ENCODE measurements at places on chromosomes 3 and 15.

DNA sequence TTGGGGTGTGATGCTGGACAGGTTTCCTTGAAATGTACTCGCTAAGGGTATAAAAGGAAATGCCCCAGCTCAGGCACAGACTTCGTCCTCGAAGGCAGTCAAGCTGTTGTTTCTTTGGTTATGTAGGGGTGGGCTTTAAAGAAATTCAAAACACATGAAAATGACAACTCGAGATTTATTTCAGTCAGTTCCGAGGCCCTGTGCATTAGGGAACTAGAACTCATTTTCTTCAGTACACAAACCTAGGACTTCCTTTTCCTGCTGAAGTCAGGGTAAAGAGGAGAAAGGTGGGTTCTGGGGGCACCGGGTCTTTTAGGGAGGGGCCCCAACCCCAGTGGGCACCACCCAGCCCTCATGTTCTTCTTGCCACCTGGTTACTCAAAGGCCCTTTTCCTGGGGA, 7.7 kb downstream of the CCR9 start:
- DNase-seq = no peak

- no peak for DNase-seq
These were observed 152.9 kb upstream of the TGFBR2 start for GRCh38 chr3:30453360-30454039.

DNA sequence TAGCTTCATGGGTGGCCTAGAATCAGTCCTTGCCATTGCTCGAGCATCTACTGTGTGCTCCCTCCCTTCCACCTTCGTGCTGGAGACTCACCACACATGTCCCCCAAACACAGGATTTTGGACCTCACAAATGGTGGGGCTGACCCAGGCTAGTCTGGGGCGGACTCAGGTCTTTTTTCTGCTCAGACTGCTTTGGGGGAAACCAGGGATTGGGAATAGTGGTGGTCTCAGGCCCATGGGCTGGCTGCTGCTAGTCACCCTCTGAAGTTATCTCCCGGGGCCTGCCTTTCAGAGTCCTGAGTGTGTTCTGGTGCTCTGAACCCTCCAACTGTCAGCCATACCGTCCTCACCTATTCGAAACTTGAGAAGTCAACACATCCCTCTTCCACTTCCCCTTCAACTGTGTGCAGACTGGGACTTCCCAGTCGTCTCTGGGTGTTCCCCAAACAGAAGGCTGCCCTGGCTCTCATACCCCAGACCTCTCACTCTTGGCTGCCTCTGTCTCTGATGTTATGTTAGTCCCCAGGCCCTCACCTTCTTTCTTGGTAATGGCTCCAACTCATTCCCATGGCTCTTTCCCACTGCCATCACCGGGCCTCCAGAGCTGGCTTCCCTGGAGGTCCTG, 46.0 kb downstream of the PPCDC start:
- DNase-seq = no peak

DNA sequence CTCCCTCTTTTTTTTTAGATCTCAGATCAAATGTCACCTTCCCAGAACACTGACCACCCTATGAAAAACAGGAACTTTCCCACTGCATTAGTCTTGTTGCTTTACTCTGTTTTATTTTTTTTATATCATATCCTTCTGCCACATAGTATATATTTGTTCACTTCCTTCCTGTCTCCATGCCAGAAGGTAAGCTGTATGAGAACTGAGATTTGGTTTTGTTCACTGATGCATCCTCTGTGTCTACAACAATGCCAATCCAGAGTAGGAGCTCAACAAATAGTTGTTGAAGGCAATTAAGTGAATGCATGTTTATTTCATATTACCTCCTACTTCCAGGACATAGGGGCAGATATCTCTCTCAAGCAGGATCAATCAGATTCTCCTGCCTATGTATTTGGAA, 114.4 kb downstream of the TPRG1 start:
- no peak for DNase-seq

DNA sequence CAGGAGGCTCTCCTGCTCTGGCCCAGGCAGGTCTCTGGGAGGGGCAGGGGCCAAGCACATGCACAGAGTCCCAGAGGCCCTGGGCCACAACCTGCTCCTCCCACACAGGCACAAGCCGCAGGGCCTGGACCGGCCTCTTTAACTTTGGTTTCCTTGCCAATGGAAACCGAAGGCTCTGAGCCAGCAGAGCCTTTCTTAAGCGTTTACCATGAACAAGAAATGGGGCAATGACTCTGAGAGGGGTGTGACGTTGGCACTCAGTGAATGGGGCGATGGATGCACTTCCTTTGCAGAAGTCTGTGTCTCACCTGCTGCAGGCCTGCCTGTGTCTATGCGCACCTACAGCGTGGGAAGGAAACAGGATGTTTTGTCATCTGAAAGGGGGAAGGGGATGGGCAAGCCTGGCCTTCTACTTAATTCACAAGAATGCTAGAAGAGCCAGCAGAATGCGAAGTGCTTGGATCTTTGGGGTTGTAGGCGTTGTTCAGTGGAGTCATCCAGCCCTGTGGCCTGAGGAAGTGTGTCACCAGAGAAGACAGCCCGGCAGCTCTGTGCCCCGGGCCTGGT, 41.8 kb downstream of the IFT122 start:
- peak; percentile 77 for DNase-seq

DNA sequence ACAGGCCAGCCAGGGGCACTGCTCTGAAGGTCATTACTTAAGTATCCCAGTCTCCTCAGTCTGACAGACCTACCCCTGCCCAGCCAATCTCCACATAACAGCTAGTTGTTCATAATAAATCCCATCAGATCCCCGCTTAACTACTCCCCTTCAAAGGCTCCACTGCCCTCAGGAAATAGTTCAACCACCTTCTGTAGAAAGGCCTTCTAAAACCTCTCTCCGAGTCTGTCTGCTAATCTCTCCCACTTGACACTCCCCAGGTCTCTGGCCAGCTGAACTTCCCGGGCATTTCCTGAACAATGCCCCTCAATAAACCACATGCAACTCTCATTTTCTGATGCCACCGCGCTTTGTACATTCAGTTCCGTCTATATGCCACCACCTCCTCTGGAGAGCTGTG, 6.0 kb downstream of the PRC1 start:
- DNase-seq = no peak

DNA sequence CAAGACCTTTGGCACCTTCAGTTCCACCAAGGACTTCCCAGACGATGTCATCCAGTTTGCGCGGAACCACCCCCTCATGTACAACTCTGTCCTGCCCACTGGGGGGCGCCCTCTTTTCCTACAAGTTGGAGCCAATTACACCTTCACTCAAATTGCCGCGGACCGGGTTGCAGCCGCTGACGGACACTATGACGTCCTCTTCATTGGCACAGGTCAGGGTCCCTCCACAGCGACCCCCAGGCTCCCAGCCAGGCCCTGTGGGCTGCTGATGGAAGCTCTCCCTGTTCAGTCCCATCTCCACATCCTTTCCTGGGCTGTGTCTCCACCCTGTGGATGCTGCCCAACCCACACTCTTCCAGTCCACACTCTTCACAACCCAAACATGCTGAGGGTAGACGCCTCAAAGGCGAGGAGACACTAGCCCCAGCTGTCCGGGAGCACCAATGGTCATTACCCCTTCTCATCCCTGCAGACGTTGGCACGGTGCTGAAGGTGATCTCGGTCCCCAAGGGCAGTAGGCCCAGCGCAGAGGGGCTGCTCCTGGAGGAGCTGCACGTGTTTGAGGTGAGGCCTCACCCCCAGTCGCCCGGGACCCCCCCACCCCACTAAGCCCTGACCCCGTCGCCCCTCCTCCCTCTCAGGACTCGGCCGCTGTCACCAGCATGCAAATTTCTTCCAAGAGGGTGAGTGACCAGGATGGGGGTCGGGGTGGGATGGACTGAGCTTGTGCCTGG, 4.3 kb upstream of the LSMEM2 start:
- DNase-seq = no peak

DNA sequence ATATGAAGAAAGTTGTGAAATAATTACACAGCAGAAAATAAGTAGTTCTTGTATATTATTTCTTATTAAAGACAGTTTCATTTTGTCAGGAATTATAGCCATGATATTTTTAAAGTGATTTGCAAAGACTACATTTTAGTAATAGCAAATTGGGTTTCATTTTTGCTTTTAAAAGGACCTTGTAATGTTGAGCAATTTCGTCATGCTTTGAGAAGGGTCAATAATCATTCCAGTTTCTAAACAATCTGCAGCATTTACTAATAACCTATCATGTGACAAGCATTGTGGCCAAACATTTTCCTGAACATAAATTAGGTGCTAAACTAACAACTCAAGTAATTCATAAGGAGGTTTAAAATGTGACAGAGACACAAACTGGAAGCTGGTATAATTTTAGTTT, 214.4 kb upstream of the CBLB start:
- no peak for DNase-seq

GRCh38 chr3:5423523-5423922, 236.0 kb downstream of the EDEM1 start:
- no peak for DNase-seq

DNA sequence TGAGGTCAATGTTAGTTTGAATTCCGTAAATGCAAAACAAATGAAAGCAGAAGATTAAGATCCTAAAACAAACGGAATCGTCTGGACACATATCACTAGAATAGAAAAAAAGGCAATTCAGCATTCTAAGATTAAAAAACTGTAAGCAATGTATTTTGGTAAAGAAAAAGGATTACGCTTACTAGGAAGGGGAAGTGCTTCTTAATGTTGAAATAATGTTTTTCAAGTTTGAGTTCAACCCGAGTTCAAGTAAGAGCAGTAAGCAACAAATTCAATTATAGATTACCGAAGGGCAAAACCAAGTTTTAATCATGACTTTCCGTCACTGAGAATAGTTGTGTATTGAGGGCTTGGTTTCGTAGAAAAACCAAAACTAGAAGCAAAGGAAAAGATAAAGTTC, 637 bp downstream of the CIP2A start:
- no peak for DNase-seq

- DNase-seq = no peak
These were observed 84.5 kb upstream of the HERC1 start for GRCh38 chr15:63918317-63918672.

DNA sequence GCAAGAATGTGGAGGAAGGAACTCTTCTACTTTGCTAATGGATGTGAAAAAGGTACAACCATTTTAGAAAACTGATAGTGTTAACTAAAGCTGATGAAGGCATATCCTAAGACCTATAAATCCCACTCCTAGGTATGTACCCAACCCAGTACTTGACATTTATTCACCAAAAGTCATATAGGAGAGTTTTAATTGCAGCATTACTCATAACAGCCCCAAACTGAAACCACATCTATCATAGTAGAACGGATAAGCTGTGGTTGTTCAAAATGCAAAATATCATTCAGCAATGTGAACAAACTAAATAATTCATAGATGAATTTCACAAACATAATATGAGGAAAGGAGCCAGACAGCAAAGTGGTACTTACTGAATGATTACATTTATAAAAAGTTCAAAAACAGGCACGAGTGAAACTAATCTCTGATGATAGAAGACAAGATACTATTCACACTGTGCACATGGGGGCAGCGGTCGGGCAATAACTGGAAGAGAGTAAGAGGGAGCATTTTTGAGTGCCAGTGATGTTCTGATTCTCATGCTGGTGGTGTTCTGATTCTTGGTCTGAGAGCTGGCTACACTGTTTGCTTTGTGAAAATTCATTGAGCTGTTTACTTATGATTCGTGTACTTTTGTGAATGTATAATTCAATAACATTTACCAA, 34.3 kb downstream of the GOLIM4 start:
- no peak for DNase-seq

- no peak for DNase-seq
These were observed 179.4 kb downstream of the CDIN1 start for GRCh38 chr15:36758800-36759199.
